Large intestine (tissue), 12 donors: ENCODE measurements at places on chromosomes 16 and 17. TPM values are rescaled to one million over a fixed set of nuclear protein-coding genes. Genes with fewer than 3 reads are reported as not detected.

The ATP6V0D1 gene
- 93.1 TPM for polyA plus RNA-seq

The ACSM2A gene
- polyA plus RNA-seq: 0.30 TPM

- H3K27ac ChIP-seq: no peak overlapping the region
- no peak for DNase-seq
- H3K4me1 ChIP-seq: peaks cover 5% of the 10 kb centered on the region
These were observed 182.3 kb upstream of the GSE1 start for GRCh38 chr16:85430523-85431421.

- peak overlapping the region; percentile 23 for H3K4me3 ChIP-seq
- no peaks in the 10 kb centered on the region for H3K27me3 ChIP-seq
- H3K4me1 ChIP-seq: peaks cover 29% of the 10 kb centered on the region
- no peaks in the 10 kb centered on the region for H3K36me3 ChIP-seq
- peak; percentile 86 for DNase-seq
These were observed 12.6 kb upstream of the XYLT1 start for GRCh38 chr16:17483351-17483750.

- no peaks in the 10 kb centered on the region for H3K27me3 ChIP-seq
- DNase-seq: no peak
- no peak overlapping the region for H3K4me3 ChIP-seq
- no peaks in the 10 kb centered on the region for H3K4me1 ChIP-seq
- H3K36me3 ChIP-seq: no peaks in the 10 kb centered on the region
These were observed 804.5 kb upstream of the SOX9 start for GRCh38 chr17:71316176-71316897.

DNA sequence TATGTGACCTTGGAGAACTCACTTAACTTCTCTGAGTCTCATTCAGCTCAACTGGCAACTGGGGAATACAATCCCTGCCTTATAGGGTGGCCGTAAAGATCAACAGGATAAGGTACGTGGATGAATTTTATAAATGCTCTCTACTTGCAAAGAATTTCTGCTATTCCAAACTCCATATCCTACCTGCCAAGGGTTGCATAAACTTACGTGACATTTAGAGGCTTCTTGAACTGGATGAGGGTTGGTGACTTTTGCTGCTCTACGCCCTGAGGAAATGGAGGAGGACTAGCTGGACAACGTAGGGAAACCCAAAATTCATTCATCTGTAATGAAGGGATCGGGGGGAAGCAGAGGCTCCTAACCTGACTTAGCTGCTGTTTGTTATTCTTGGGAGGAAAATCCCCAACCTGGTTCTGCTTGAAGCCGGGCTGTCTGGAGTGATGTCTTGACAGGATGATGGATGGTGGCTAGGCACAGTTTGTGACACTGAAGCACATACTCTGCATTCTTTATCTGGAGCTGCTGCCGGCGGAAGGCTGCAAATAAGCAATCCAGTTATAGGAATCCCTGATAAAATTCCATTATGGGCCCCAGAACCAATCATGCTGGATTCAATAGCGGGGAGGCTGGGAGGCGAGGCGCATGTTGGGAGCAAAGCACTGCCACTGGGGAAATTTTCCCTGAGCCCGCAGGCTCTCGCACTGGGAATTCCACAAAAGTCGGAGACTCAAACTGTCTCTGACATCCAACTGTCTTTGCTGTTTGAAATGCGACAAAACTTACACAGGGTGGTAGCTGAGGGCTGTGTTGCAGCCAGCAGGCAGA is 94.7 kb upstream of the SDK2 start:
- peaks cover 54% of the 10 kb centered on the region for H3K27me3 ChIP-seq
- DNase-seq: no peak

DNA sequence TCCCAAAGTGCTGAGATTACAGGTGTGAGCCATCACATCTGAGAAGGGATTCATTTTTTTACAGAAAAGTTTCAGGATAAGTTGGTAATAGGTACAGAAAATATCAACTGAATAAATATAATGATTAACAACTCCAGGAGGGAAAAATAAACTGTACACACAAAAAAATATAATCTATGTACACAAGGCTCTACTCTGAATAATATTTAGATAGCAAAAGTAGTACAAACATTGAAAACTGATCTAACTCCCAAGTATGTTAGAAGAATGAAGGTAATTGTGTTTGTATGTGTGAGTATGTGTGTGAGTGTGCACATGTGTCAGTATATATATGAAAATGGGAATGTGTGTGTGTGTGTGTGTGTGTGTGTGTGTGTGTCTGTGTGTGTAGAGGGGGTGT is 20.4 kb downstream of the TUBD1 start:
- no peak for DNase-seq
- no peaks in the 10 kb centered on the region for H3K4me1 ChIP-seq
- no peak overlapping the region for H3K27ac ChIP-seq
- no peak overlapping the region for H3K4me3 ChIP-seq

DNA sequence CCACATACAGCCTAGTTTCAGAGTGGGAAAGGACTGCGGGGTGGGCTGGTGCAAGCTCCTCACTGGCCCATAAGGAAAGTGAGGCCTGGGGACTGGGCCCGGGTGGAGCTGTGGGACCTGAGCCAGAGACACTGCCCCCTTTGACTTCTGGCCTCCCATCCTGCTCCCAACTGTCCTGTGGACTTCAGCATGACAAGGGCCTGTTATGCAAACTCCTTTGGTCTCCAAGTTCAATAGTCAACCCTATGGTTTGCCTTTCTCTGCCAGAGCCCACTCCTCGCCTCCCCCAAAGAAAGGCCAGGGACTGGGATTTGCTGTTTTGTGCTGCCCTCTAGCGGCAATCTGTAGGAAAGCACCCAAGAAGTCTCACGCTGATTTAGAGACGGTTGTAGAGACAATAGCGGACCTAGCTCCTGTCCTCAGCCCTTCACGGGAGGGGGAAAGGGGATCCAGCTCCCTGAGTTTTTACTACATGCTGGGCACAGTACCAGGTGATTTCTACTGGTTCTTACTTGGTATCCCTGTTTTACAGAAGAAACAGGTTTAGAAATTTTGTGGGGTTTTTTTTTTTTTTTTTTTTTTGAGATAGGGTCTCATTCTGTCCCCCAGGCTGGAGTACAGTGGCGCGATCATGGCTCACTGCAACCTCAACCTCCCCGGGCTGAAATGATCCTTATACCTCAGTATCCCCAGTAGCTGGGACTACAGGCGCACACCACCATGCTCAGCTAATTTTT is 1.2 kb upstream of the TLCD3B start:
- no peak overlapping the region for H3K27ac ChIP-seq
- no peaks in the 10 kb centered on the region for H3K36me3 ChIP-seq
- DNase-seq: peak; percentile 35
- no peaks in the 10 kb centered on the region for H3K4me1 ChIP-seq

DNA sequence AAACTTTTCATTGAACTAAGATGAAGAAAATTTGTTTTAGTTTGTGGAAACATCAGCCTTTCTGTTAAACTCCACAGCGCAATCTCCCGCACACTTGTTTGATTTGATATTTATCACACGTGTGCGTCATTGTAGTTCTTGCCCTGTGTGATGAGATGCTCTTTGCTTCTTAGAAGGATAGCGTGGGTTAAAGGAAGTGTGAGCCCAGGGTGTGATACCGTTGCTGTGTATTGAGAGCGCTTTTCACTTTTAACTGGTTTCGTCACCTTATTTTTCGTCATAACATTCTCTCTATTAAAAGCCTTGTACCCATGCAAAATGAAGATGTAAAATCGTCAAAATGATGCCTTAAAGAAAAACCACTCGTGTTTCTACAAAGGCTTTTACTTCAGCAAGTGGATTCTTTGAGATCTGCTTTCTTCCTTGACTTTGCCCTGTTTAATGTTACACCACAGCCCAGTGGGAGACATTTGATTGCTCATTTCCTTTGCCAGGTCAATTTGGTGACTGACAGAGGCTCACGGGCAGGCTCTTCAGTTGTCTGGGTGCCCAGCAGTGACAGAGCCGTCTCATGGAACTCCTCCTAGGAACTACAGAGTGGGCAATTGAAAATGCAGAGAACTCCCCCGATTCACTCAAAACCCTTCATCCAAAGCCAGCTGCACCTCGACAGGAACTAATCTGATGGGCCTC is 61.1 kb downstream of the RPA1 start:
- DNase-seq: no peak
- no peak overlapping the region for H3K27ac ChIP-seq
- H3K36me3 ChIP-seq: peaks cover 70% of the 10 kb centered on the region
- H3K4me1 ChIP-seq: no peaks in the 10 kb centered on the region

GRCh38 chr16:53093162-53093744 is 38.5 kb downstream of the CHD9 start:
- no peak overlapping the region for H3K4me3 ChIP-seq
- peaks cover 29% of the 10 kb centered on the region for H3K4me1 ChIP-seq
- H3K27ac ChIP-seq: peak overlapping the region; percentile 93
- no peak for DNase-seq
- H3K36me3 ChIP-seq: no peaks in the 10 kb centered on the region

- no peak for DNase-seq
- no peaks in the 10 kb centered on the region for H3K36me3 ChIP-seq
- H3K4me1 ChIP-seq: no peaks in the 10 kb centered on the region
These were observed 743.1 kb downstream of the KCNJ18 start for GRCh38 chr17:22435231-22435974.

DNA sequence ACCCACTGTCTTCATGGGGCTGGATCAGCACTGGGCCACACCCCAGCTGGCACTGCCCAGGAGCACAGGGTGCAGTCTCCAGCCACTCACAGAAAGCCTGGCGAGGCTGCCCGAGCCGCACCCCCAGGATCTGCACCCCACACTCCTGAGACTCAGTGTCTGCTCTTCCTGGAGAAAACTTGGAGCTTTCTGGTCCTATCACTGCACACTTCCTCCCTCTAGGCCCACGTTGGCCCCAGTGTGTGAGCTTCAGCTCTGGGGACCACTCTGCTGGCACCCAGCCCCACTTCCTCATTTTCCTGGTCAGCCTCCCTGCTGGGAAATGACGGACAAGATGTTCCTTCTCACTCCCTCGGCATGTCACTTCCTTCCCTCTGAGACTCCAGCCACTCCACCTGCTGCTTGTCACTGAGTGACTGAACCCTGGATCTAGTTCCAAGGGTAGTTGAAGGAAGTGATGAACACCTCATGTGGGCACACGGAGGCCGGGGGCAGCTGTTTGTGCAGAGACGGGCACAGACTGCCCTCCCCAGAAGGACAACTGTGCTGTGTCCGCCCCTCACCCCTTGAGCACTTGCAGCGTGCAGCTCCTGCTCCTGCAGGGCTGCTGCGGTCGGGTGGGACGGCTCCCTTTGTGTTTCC is 29.0 kb downstream of the ZC3H18 start:
- H3K36me3 ChIP-seq: peaks cover 52% of the 10 kb centered on the region
- no peak for DNase-seq
- no peak overlapping the region for H3K27ac ChIP-seq
- H3K27me3 ChIP-seq: no peaks in the 10 kb centered on the region
- no peaks in the 10 kb centered on the region for H3K4me1 ChIP-seq

DNA sequence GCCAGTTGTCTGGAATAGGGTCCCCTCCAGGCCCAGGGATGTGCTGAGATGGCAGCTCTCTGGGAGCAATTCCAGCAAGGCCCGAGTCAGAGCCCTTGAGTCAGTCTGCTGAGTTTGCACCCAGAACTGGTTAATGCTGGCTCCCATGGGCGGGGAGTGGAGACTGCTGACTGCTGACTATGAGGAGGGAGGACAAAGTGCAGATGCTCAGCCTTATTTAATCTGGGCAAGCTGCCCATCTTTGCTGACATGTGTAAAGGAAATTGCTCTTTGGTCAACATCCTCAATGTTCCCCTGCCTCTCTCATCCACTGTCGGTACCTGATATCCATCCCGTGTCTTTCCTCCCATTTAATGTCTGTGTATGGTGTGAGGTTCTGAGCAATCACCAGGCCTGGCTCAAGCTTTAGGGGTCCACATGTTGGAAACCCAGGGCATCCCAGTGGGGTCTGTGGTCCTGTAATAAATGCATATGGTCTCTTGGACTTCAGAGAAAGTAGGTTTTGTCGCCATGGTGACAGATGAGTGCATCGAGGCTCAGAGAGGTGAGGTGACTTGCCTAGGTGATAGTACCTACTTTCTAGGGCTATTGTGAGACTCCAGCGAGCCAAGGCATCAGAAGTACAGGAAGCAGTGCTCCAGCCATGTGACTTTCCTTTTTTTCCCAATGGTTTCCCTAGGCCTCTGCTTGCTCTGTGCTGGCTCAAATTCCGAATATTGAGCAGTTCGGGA is 20.0 kb upstream of the RNF135 start:
- no peaks in the 10 kb centered on the region for H3K27me3 ChIP-seq
- H3K36me3 ChIP-seq: no peaks in the 10 kb centered on the region
- H3K27ac ChIP-seq: peak overlapping the region; percentile 90
- peak; percentile 97 for DNase-seq

GRCh38 chr17:50785946-50786570 is 18.7 kb upstream of the ANKRD40CL start:
- DNase-seq: peak; percentile 38
- no peaks in the 10 kb centered on the region for H3K36me3 ChIP-seq
- H3K4me1 ChIP-seq: no peaks in the 10 kb centered on the region
- H3K27ac ChIP-seq: no peak overlapping the region
- no peaks in the 10 kb centered on the region for H3K27me3 ChIP-seq
- no peak overlapping the region for H3K4me3 ChIP-seq

GRCh38 chr17:81481073-81481799 is 31.4 kb downstream of the ACTG1 start:
- H3K4me1 ChIP-seq: peaks cover 34% of the 10 kb centered on the region
- peak; percentile 88 for DNase-seq
- peaks cover 3% of the 10 kb centered on the region for H3K27me3 ChIP-seq
- no peaks in the 10 kb centered on the region for H3K36me3 ChIP-seq
- no peak overlapping the region for H3K27ac ChIP-seq

- H3K27ac ChIP-seq: peak overlapping the region; percentile 81
- peak; percentile 72 for DNase-seq
- peaks cover 3% of the 10 kb centered on the region for H3K4me1 ChIP-seq
- H3K4me3 ChIP-seq: peak overlapping the region; percentile 57
- peaks cover 3% of the 10 kb centered on the region for H3K27me3 ChIP-seq
These were observed 984 bp downstream of the CENPV start for GRCh38 chr17:16352303-16352666.

- H3K27ac ChIP-seq: no peak overlapping the region
- no peaks in the 10 kb centered on the region for H3K36me3 ChIP-seq
- H3K27me3 ChIP-seq: no peaks in the 10 kb centered on the region
- no peak overlapping the region for H3K4me3 ChIP-seq
- DNase-seq: no peak
These were observed 330.3 kb upstream of the CDH5 start for GRCh38 chr16:66036184-66036583.

GRCh38 chr16:27204312-27204915 is 1.1 kb downstream of the KDM8 start:
- no peaks in the 10 kb centered on the region for H3K36me3 ChIP-seq
- H3K27me3 ChIP-seq: no peaks in the 10 kb centered on the region
- H3K4me1 ChIP-seq: peaks cover 37% of the 10 kb centered on the region
- peak overlapping the region; percentile 91 for H3K27ac ChIP-seq
- DNase-seq: no peak
